BE2C (cell line): ENCODE measurements at places on chromosomes 1 and 21.

DNA sequence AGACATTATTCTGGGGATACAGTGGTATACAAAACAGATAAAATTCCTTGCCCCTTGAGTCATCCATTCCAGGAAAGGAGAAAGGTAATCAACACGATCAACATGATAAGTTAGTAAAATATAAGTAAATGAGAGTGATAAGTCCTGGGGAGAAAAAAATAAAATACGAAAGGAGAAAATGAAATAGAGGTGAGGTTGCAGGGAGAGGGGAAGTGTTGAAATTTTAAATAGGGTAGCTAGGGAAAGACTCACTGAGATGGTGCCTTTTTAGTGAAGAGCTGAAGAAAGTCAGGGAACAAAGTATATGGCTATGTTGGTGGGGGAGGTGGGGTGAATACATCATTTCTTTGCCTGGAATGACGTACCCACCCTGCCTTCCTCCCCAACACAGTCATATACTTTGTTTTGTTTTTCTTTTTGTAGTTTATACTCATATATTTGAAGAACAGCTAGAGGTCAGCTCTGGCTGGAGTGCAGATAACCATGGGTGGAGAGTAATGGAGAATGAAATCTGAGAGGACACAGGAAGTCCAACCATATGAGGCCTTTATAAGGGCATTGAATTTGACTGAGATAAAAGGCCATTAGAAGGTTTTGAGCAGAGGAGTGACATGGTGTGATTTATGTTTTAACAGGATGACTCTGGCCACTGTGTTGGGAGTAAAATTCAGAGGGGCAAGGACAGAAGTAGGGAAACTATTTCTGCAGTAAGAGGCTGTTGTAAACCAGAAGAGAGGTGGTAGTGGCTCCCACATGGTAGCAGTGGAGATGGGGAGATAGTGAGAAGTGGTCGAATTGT, 54.8 kb downstream of the OSBPL9 start:
- no peak for DNase-seq

- no peak for DNase-seq
Observed at GRCh38 chr1:157147906-157148700, 9.9 kb upstream of the ETV3 start.

- no peak for DNase-seq
Observed at GRCh38 chr1:171152549-171152948, 32.6 kb upstream of the FMO2 start.

DNA sequence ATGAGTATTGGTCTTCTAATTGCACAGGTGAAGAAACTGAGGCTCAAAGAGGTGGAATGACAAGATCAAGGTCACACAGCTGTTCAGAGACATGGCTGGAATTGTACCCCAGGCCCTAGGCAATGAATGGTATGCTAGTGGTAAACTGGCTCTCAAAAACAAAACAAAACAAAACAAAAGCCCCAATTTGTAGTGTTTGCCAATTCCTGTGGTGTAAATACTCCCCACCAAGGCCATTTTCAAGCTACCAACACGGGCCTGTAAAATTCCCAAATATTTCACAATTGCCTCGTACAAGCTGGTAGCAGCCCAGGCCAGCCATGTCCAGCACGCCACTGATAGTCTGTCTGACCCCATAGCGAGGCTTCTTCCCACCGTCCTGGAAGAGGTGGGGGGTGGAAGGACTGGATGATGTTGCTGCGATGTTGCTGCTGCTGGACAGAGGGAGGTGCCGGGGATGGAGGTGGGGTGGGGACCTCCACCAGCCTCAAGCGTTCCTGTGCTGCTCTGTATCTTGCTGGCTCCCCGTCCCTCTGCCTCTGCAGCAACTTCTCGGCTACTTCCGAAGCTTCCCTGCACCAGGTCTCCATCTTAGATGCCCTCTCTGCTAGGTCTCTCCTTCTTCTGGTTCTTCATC, 62.2 kb upstream of the RUNX3 start:
- no peak for DNase-seq

DNA sequence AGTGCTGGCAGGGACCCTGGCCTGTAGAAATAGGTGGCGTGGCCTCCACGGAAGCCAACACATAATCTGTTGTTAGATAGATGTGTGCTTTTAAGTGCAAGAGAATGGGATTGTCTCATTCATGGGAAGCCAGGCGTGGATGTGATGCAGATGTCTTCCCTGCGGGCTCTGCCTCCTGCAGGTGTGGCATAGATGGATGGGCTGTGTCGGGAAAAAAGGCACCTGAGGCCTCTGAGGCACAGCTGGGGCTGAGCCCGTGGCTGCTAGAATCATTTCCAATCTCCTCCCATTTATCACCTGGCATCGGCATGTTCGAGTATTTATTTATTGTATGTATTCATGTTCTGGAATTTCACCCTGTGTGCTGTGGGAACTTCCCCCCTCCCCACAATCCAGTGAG, 353.4 kb upstream of the AJAP1 start:
- no peak for DNase-seq

GRCh38 chr1:6770751-6771440, 14.4 kb upstream of the CAMTA1 start:
- peak; percentile 38 for DNase-seq

DNA sequence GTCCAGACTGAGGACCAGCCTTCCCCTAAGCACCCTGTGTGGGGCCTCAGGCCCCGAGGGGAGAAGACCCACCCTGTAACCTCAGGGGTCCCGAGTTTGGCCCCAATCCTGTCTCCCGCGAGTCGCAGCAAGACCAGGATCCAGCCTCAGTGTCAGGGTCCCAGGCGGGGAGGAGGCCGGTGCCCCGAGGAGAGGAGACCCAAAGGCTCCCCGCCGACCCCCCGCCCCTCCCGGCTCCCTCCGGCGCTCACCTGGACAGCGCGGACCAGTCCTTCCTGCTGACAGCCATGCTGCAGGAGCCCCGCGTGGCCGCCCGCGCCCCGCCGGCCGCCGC, at the start of gene LAD1:
Gene LAD1, minus strand, starts transcription at position 307 of the 334 bp plus-strand sequence. Its CDS starts 18 bp downstream, at position 289.
- no peak for DNase-seq

DNA sequence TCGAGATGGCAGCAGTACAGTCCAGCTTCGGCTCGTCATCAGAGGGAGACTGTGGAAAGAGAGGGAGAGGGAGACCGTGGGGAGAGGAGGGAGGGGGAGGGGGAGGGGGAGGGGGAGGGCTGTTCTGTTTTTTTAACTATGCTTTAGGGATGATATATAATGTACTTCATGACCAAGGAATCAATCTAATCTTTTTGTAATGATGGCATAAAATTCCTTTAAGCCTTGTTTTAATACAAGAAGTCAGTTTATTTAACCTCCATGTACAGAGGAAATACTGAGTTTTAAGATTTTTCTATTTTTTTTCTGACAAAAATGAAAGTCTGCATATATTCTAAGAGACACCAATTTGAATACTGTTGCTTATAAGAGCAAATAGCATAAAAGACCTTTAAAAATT, 41.9 kb downstream of the PTBP2 start:
- no peak for DNase-seq

GRCh38 chr21:39971956-39972355, 104.7 kb downstream of the PCP4 start:
- no peak for DNase-seq

GRCh38 chr1:247111259-247111699, 7.1 kb upstream of the ZNF669 start:
- DNase-seq = peak; percentile 30

- no peak for DNase-seq
Observed at GRCh38 chr21:18204931-18205330, 39.7 kb upstream of the CHODL start.

DNA sequence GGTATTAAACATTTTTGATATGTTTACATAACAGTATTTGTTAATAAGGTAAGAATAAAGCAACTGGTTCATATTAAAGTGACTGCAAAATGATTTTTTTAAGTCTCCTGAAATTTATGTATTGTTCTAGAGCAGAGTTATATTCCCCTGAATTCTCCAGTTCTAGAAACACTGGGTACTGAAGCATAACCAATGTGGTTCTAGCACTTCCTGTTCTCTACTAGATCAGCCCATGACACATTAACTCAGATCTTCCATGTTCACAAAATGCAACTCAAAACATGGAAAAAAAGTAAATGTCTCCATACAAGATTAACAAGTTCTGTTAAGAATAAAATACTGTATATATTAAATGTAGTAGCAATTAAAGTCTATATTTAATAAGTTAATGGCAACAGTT, 3.9 kb downstream of the NEGR1 start:
- DNase-seq = no peak

- no peak for DNase-seq
Observed at GRCh38 chr1:23742670-23743286, 493 bp upstream of the ELOA start.

DNA sequence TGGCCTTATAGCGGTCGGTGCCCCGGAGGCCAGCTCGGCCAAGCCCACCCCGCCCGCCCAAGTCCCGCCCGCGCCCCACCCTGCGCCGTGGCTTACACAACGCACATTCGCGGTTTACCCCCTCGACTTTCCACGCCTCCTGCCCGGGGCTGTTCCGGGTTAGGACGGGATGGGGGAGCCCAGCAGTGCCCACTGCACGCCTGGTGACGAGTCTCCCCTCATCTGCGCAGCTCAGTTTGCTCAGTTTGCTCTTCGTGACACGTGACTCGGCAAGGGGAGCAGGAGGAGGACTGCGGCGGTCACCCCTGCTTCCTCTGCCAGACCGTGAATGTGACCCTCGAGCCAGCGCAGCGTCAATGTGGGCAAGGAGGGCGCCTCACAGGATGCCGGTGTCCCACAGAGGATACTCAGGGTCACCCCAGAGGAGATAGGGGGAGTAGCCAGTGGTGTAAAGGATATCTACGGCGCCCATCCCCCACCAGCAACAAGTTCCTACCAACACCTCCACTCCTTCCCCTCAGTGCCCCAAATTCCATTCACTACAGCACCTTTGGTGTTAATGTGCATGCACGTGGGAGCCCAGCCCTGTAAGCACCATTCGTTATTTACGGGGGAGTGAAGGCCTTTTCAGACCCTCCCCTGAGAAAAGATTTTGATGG, 350 bp upstream of the S100A6 start:
- DNase-seq = peak; percentile 78

DNA sequence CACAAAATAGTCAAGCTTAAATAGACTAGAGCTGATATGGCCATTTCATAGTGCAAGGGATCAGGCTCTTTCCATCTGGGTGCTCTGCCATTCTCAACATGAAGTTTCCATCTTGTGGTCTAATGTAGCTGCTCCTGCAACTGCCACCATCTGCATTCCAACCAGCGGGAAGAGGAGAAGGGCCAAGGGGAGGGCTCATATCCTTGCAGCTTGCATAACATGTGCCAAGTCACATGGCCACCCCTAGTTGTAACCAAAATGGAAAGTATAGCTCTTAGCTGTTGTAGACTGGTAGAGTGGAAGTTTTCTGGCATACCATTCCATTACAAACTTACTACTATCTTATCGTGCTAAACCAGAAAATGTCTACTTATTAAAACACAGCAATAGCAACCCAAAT, 38.9 kb upstream of the IVNS1ABP start:
- DNase-seq = no peak

- peak; percentile 67 for DNase-seq
Observed at GRCh38 chr1:6351480-6352137, 42.0 kb downstream of the ACOT7 start.

- DNase-seq = no peak
Observed at GRCh38 chr1:44685881-44686280, 11.4 kb downstream of the ARMH1 start.

- DNase-seq = no peak
Observed at GRCh38 chr1:117120774-117121588, 568 bp downstream of the TRIM45 start.

DNA sequence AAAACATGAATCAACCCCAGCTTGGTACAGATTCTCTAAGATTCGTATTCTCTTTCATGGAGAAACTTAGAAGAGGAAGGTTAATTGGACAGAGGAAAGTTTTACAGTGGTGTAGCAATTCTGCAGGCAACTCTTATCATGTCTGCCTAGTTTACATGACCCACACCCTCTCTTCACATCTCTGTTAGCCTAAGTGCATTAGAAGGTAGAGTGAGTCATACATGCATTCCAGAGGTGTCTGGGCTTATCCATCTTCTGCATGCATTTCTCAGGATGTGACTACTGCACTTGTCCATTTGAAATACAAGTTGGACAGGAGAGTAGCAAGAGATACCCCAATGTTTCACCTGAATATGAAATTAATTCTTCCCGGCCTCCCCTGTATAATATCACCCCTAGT, 578.4 kb upstream of the NCAM2 start:
- no peak for DNase-seq

- DNase-seq = no peak
Observed at GRCh38 chr1:29227511-29227910, 3.2 kb downstream of the MECR start.

GRCh38 chr1:24908591-24909259, 21.4 kb downstream of the RUNX3 start:
- DNase-seq = no peak

- DNase-seq = no peak
Observed at GRCh38 chr1:210311726-210312493, 16.8 kb upstream of the HHAT start.

DNA sequence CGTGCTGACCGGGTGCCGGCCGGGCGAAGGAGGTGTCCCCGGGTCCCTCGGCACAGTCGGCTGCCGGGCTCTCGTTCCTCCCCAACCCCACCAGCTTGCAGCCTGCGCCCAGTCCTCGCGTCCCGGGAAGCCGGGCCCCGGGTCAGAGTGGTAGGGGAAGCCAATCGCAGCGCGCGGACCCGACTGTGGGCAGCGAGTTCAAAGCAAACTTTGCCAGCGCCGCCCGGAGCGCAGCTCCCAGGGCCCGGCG, 328 bp downstream of the MYCL start:
- DNase-seq = no peak

GRCh38 chr21:18460979-18461378, 57.4 kb upstream of the TMPRSS15 start:
- DNase-seq = no peak

GRCh38 chr1:9093581-9093980, 24.1 kb upstream of the SLC2A5 start:
- DNase-seq = no peak

- DNase-seq = peak; percentile 60
Observed at GRCh38 chr1:40948741-40949443, 30.6 kb upstream of the CTPS1 start.

DNA sequence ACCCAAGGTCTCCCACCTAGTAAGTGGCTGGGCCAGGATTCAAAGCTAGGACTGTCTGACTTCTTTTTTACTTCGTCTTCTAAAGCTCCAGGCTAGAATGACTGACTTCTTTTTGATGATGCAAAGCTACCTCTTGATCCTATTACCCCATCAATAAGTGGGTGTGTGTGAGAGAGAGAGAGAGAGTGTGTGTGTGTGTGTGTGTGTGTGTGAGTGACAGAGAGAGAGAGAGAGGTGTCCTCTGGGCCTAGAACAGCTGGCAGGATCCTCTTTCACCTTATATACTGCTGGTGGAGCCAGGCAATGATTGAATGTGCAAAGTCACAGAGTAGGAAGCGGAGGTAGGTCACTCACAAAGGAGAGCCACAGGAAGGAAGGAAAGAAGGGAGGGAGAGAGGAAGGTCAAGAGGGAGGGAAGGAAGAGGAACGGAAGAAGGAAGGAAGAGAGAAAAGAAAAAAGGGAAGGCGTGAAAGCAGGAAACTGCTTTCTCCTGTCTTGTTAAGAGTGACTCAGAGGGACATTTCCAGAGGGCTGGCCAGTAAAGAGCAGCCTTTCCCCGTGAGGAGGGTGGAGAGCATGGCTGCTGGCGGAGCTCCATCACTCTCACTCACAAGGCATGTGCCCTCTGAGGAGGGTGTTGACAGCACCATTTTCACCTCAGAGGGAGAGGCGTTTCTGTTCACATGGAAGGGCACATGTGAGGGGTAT, 68.9 kb downstream of the CDC7 start:
- DNase-seq = no peak

- DNase-seq = no peak
Observed at GRCh38 chr1:222582099-222582774, 7.5 kb downstream of the TAF1A start.
